ENCODE measurements at places on chromosomes 2 and 18. TPM values are rescaled to one million over a fixed set of nuclear protein-coding genes. Genes with fewer than 3 reads are reported as not detected.

DNA sequence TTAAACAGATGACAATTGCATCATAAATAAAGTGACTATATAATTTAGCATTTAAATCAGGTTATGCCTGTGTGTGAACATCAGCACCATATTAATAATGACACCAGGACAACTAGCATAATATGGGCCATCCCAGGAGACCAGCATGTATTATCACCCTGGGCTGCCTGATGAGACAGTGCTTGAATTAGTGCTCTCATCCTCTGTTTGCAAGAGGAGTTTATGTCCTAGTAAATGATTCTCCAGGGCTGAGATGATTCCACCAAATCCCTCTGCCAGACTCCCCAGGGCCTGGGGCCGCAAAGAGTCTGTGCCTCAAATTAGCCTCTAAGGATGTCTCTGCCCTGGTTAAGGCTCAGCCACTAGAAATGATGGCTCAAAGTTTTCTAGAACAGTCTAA is 97.7 kb downstream of the SGPP2 start:
- DNase-seq, result no peak

DNA sequence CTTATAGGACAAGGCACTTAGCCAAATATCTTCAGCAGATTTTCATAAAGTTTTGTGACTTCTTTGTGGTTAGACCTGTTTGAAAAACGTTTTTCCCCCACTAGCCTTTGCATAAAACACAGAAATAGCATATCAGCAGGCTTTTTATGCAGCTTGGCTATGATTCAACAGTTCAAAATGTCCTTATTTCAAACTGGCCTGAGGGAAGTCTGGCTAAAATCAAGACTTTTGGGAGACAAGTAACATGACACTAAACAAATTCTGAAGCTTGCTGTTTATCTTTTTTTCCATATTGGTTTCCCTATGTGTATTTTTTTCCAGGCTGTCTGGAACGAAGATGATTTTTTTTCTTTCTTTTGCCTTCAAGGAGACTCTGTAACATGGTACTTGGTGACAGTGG is 95.1 kb upstream of the L3MBTL4 start:
- DNase-seq, result peak; percentile 39

DNA sequence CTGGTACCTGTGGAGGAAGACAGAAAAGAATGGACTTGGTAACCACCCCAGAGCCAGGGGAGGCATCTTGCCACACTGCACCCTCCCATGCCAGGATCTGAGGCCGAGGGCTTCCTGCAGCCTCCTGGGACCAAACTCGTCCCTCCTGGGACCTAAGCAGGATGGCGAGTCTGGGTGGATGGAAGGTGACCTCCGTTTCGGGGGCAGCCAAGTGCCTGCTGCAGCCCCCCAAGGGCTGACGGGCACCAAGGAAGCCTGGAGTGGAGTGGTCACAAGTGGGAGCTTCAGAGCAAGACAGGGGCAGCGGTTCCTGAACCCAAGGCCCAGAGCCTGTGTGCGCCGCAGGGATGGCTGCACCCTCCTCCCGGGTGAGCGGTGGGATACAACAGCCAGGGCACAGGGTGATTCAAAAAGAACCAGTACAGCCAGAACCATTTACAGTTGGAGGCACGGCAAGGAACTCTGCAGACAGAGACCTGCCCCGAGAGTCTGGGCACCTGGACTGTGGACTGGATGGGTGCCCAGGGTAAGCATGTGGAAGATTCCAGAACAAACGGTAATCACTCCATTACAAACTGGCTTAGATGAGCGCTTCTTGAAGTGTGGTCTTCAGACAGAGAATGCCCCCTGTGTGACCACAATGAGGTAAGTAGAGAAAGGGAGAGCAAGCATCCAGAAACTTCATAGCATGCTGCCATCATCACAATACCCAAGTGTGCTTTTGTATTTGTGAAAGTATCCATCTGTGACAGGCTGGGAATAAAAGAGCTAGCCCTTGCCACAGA is 12.1 kb downstream of the HS1BP3 start:
- DNase-seq, result no peak

DNA sequence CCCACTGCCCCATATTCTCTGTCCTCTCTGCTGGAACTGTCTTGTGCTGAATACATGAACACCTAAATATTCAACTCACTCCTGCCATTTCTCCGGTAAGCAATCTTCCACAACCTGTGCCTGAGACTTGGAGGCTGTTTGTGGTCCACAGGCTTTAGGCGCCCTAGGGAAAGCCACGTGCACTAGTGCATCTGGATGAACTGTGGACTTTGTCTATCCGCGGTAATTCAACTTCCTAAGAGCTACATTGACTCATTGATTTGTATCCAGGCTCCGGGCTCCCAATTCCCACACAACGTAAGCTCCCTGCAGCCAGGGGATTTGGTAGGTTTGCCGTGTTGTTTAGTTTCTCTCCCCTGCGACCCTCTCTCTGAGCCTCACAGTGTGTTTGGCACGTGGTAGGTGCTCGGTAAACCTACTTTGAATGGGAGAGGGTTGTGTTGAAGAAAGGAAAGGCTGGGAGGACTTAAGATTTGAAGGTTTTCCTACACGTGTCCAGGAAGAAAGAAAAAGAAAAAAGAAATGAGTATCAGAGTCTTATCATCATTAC is 718.2 kb downstream of the DPP10 start:
- DNase-seq, result no peak

DNA sequence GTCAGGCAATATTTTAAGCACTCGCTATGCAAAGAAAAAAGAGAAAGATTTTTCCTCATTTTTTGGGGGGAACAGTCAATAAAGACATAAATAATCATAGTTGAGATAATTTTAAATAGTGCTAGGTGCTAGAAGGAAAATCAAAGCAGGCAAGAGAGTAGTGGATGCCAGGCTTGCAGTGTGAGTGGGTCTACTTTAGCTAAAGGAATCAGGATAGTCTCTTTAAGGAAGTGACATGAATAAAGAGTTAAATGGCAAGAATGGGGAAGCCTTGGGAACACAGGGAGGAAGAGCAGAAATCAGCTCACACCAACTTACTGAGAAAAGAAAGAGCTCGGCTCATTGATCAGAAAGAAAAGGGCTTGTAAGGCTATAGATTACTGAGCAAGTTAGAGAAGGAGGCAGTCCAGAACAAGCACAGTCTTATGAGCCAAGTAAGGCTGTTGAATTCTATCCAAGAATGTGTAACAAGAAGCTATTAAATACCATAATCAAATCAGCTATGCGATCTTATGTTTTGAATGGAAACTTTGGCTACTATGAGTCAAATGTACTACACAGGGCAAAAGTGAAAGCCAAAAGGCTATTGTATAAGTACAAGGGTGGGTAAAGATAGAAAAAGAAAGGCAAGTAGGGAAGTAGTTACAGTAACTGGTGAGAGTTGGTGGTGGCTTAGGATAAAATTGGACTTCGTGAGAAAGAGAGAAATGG is 833.8 kb upstream of the PIK3C3 start:
- DNase-seq, result no peak

DNA sequence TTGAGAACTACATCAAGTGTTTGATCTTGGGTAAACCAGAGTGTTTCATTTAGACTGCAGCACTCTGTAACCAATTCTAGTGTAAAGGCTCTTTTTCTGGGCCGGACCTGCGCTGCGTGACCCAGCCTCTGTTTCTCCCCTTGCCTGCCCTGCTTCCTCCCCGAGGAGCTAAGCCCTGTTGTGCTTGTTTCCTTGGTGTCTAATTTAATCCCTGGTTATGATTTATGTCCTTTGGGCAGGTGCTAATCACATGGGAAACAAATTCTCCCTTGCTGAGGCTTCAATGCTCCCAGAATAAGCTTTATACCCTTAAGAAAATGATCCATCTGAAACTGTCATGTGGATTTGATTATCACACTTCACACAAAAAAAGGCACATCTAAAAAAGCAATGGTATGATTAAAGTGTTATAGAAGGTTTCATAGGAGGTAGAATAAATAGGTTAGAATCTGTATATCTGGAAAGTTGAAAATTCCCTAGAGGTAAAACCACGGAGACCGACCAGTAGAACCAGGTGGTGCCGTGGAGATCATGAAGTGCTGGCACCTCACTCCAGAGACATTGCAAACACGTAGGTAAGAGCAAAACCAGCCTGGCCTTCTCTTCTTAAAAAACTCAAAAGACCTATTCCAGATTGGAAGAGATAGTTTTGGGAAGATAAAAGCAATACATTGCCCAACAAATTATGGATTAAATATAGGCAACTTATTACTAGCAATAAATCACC is 31.0 kb upstream of the SLC9A2 start:
- no peak for DNase-seq

DNA sequence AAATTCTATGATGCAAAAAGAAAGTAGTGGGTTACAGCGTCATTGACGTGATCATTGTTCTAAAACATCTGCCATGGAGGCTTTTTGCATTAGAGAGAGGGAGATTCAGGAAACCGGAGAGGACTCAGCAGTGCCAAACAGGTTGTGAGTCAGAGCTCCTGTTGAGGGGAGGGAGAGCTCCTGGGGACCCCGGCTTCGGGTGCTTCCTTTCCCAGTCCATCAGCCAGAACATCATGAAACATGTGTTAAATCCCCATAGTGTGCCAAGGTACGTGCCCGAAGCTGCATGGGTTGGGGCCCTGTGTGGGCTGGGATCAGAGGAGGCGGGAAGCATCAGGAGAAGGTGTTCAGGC is 791 bp upstream of the CYRIA start:
- DNase-seq, result no peak

DNA sequence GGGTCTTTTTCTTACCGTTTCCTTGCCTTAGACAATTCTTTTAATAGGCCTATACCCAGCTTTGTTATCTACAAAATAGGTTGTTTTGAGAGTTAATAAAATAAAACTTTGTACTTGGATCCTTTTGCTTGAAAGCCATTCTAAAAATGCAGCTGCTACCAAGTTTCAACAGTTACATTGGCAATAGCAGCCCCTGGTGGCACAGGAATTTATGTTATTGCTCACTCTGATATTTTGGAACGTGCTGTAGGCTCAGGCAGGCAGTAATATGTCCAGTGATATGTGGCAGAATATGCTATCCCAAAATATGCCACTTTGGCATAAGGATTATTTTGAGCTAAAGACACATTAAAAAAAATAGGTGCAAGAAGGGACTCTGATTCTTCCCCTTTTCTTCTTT is 6.7 kb upstream of the COMMD1 start:
- no peak for DNase-seq

GRCh38 chr2:38981003-38981669 is 91.5 kb downstream of the ARHGEF33 start:
- DNase-seq, result no peak

GRCh38 chr18:27382567-27383216 is 197.6 kb upstream of the CHST9 start:
- DNase-seq, result no peak

GRCh38 chr2:165283342-165283741 is 44.1 kb downstream of the SCN2A start:
- DNase-seq, result no peak

DNA sequence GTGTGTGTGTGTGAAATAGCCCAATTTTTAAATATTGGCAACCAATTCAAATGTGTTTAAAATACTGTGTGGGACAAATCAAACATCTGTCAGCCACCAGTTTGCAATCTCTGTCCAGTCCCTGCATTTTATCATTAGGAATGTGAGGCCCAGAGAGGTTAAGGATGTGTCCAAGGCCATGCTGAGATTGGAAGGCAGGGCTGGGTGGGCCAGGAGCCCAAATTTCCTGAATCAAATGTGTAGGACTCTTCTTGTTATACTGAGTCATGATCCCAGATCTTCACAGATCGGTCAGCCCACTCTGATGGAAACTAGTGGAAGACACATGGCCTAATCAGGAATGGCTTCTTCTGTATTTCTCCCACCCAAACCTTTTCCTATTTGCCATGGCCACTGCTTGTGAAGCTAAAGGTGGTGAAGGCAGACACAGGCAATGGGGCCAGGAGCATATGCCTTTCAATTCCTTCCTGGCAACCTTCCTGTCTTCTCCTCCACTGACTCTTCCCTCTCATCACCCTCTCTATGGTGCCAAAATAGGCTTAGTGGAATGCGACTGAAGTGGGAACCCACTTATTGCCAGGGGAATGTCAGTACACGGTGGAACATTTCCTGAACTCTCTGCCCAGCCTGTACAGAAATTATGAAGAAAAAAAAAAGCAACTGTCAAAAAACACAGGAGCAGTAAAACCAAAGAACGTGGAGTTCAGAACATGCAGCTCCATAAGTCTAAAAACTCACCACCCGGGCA is 35.5 kb downstream of the ZEB2 start:
- no peak for DNase-seq

- DNase-seq, result no peak
Measured at GRCh38 chr2:216888887-216889622, 29.2 kb upstream of the TNP1 start.

DNA sequence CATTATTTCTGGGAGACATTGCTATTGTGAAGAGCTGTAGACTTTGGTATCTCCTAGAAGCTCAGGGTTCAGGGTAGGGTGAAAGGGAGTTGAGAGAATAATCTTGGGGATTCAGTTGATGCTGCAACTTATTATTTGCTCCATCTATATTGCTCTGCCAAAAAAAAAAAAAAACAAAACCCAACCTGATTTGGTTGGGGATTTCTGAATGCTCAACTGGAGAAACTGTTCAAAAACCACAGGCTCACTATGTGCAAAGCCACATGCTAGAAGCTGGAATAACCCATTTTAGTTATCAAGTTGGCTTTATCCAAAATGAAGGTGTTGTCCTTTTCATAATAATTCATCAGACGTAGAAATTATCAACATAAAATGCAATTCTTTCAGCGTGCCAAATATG is 309.1 kb downstream of the TGIF1 start:
- DNase-seq, result no peak

DNA sequence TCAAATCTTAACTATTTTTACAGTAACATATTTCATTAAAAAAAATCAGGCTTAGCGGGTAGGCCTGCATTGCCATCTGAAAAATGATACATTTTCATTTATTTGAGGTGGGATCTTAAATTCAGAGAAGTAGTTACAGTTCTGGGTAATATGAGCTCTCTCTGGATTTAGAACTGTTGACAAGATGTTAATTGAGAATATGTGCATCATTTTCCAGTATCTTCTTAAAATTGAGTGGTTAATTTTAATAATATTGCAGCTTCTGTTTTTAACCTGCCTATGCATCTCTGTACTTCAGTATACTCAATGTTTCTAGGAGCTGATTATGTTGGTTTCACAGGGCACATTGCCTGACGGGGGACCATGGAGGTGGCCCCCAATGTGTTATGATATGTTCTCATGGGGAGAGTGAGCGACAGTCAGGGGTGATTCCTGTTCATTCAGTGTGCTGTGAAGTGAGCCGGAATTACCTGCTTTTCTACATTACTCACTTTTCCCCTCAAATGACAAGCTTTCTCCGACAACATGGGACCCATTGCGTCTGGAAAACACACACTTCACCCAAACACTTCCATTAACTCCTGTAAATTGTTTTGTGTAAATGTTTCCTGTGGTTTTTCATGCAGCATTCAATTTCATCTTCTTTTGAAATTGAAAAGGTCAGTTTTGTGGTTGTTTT is 406.2 kb downstream of the MTX2 start:
- no peak for DNase-seq

Gene RASGRP3
- 34.4 TPM for polyA plus RNA-seq

Gene IL1F10
- not detected for polyA plus RNA-seq

Gene LIMS2
- 27.7 TPM for polyA plus RNA-seq

Gene SPTBN1
- 535 TPM for polyA plus RNA-seq

Gene GALNT14
- polyA plus RNA-seq, result 6.1 TPM

Gene RTKN
- 57.1 TPM for polyA plus RNA-seq

Gene DNER
- 1.9 TPM for polyA plus RNA-seq

Gene COBLL1
- polyA plus RNA-seq, result 19.7 TPM
